Left ventricle myocardium inferior (tissue), 1 donor: ENCODE measurements at places on chromosomes 4 and X.

GRCh38 chr4:36269533-36270173 is 11.8 kb upstream of the DTHD1 start:
- no peak for DNase-seq

- no peak for DNase-seq
Measured at GRCh38 chr4:26765515-26765914, 95.1 kb upstream of the STIM2 start.

DNA sequence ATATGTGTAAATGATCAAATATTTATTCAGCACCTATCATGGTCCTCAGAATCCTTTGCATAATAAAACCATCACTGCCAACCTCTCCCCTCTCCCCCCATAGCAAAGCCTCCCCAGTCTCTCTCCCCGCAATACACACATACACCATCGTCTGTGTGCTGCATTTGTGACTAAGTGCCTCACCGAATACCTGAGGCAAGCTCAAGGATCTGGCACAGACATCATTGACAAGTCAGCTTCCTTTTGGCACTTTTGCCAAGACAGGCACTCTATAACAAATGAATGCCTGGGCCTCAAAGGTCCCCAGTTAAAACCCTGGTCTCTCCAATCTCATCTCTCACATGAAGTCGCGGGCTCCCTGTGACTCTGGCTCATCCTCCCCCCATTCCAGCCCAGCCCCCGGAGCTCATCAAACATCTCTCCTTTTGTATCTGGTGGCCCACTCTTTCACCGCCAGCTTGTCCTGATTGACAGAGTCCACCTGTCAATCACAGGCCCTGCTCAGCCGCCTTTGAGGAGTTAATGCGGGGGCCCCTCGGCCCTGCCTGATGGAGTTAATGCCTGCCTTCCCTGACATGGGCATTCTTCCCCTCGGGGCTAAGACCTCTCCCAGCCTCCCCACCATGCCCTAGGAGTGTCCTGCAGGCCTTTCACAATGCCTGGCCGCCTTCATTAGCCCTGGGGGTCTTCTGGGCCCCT is 135.8 kb upstream of the ATP6AP2 start:
- DNase-seq = no peak

GRCh38 chrX:38175139-38175538 is 45.5 kb downstream of the SRPX start:
- DNase-seq = no peak

- peak; percentile 21 for DNase-seq
Measured at GRCh38 chr4:148540622-148541326, 98.6 kb upstream of the NR3C2 start.

- no peak for DNase-seq
Measured at GRCh38 chrX:103651151-103651773, 22.5 kb downstream of the TCEAL1 start.

GRCh38 chr4:81492606-81493230 is 21.0 kb upstream of the RASGEF1B start:
- no peak for DNase-seq

- DNase-seq = no peak
Measured at GRCh38 chrX:11010476-11010875, 100.7 kb upstream of the HCCS start.

DNA sequence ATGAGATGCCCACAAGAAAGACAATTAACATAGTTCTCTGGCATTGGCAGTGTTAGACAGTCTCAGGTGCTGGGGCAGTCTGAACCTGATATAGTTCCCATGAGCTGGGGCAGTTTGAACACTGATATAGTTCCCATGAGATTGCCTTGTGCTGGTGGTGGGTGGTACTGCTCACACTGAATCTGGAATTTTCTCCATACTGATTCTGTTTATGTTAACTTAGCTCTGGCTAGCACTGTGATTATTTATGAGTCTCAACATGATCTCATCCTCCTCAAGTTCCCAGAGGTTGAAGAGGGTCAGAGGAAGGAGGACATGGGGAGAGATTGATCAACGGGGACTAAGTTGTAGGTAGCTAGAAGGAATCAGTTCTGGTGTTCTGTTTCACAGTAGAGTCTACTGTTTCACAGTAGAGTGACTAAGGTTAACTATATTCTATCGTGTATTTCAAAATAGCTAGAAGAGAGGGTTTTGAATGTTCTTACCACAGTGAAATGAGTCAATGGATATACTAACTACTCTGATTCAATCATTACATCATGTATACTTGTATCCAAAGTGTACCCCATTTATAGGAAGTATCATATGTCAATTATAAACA is 379.9 kb downstream of the ADAM29 start:
- no peak for DNase-seq

- no peak for DNase-seq
Measured at GRCh38 chr4:105715692-105716278, 7.2 kb downstream of the GSTCD start.

GRCh38 chr4:6123976-6124375 is 76.4 kb downstream of the JAKMIP1 start:
- no peak for DNase-seq

GRCh38 chr4:9895333-9895705 is 113.9 kb downstream of the DRD5 start:
- no peak for DNase-seq

DNA sequence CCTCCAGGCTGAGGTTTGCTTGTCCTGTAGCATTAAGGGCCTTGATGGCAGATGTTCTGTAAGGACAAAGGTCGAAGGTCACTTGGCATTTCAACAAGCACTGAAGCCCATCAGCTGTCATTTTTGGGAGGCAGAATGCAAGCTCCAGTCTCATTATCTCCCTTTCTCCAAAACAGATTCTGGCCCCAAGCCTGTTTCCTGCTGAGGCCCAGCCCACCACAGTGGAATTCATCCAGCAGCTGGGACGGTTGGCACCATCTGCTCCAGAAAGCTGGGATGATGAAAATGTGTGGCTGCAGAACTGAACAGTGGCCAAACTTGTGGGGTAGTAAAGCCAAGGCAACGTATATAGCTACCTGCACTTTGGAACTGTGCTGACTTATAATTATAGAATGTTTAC is 17.7 kb upstream of the PPEF2 start:
- DNase-seq = peak; percentile 26

DNA sequence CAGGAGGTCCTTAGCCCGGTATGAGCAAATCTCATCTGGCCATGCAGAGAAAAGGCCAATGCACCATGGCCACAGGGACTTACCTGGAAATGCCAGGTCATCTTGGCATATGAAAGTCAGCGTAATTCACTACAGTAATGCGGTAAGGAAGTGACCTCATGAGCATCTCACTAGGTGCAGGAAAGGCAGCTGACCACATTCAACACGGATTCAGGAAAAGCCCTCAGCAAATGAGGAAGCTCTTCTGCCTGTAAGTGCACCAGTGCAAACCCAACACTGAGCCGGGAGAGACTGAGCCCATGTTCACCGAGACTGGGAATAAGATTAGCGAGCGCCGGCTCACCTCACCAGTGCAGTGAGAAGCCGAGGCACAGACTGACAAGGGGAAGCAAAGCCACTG is 23.7 kb downstream of the LRPAP1 start:
- no peak for DNase-seq

DNA sequence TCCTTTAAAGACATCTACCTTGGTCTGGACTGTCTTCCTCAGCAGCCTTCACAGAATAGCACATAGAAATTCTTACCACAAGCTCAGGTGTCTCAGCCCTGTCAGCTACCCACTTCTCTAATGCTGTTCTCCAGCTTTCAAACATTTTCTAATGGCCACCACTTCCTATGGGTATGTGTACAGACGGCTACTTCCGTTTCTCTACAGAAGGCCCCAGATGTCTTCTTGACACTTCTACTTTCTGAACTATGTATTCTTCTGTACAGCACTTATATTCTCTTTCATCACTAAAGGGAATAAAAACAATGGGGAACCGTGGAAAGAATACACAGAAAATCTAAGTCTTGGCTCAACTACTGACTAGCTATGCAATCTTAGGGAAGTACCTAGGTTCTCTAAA is 13.3 kb downstream of the OPHN1 start:
- DNase-seq = no peak

DNA sequence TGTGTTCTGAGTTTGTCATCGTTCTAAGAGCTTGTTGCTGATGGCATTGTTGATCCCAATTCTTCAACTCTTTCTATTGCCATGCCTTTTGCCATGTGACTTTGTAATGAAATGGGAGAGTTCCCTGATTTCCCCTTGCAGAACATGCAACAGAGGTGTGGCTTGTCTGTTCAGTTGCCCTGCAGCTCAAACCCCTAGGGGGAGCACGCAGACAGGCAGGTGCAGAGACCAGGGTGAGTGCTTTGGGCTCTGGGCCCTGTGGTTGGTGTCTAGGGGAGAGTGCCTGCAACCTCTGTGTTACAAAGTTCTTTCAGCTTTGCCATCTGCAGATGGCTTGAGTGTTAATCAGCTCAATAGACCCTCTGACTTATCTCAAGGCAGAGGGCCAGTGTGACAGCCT is 332.7 kb downstream of the MID1IP1 start:
- DNase-seq = no peak

DNA sequence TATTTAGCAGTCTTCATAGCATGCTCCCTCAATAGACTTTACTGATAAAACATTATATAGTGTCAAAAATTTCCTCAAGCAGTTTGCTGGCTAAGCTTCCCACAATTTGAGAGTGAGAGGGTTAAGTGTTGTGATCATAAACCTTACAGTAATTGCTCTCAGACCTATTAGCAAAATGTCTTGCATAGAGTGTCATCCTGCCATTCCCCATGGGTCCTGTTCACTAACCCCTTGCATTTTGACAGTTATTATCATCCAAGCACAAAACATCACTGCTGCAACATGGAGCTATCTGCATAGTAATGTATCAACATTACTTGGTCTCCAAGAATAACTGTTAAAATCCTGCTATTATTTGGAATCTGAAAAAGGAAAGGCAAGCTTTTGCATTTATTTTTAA is 196.1 kb upstream of the GK2 start:
- no peak for DNase-seq

- DNase-seq = no peak
Measured at GRCh38 chrX:38363046-38363445, 10.6 kb downstream of the OTC start.

- DNase-seq = no peak
Measured at GRCh38 chr4:42357325-42357724, 40.0 kb upstream of the SHISA3 start.

- no peak for DNase-seq
Measured at GRCh38 chr4:53189011-53189410, 176.8 kb downstream of the SCFD2 start.

DNA sequence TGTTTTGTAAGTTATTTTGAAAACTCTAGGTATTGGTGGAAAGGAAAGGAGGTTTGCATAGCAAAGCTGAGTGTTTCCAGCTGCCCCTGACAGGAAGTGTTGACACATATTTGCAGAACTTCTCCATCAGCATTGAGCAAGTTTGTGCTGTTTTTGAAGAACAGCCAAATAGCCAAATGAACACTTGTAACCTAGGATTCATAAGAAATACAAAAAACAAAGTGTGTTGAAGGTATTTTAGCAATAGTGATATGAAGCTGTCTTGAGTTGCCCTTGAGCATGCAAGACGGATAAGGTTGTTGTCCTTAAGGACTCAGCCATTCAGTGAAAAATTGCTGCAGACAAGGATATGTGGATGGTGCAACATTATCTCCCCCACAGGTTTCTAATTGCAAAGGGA is 68.3 kb upstream of the PGM2 start:
- no peak for DNase-seq

GRCh38 chrX:10747975-10748374 is 127.6 kb upstream of the MID1 start:
- no peak for DNase-seq

- no peak for DNase-seq
Measured at GRCh38 chrX:10939424-10939823, 171.7 kb upstream of the HCCS start.

- no peak for DNase-seq
Measured at GRCh38 chrX:19291086-19291485, 52.6 kb upstream of the PDHA1 start.

DNA sequence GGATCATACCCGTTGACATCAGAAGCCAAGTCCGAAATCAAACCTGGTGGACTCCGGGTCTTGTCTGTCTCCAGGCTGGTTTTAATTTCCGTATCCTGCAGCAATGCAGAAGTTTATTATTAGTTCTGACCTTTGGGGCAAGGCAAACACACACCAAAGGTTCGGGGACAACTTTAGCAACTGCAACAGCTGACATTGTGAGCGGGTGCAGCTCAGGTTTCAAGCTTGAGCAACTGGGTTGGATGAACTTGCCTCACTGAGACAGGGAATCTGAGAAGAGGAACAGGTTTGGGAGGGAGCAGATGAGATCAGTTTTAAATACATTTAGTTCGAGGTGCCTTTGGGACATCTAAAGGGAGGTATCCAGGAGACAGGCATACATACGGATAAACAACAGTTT is 110.7 kb downstream of the GNL3L start:
- no peak for DNase-seq

- DNase-seq = no peak
Measured at GRCh38 chrX:142201113-142201512, 4.0 kb downstream of the MAGEC2 start.

DNA sequence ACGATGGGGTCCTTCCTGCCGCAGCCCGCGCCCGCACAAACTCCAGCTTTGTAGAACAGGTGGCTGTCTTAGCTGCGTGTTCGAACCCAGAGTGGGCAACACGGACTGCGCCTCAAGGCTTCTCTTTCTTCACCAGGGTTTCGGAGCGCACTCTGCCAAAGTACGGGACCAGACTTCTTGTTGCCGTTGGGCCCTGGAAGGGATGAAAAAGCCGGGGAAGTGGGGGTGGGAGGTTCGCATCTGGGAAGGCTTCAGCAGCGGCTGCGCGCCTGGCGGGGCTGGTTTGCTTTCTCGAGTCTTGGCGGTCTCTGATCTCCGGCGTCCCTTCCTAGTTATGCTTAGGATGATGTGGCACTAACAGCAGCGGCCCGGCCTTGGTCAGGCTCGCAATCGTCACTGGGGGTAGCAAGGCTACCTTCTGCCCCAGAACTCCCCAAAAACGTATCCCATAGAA is 673 bp downstream of the PARM1 start:
- no peak for DNase-seq
